ENCODE measurements at places on chromosomes 16 and 17.
A peak's percentile ranks its signal among the peaks of the same experiment; 100 is the strongest.

DNA sequence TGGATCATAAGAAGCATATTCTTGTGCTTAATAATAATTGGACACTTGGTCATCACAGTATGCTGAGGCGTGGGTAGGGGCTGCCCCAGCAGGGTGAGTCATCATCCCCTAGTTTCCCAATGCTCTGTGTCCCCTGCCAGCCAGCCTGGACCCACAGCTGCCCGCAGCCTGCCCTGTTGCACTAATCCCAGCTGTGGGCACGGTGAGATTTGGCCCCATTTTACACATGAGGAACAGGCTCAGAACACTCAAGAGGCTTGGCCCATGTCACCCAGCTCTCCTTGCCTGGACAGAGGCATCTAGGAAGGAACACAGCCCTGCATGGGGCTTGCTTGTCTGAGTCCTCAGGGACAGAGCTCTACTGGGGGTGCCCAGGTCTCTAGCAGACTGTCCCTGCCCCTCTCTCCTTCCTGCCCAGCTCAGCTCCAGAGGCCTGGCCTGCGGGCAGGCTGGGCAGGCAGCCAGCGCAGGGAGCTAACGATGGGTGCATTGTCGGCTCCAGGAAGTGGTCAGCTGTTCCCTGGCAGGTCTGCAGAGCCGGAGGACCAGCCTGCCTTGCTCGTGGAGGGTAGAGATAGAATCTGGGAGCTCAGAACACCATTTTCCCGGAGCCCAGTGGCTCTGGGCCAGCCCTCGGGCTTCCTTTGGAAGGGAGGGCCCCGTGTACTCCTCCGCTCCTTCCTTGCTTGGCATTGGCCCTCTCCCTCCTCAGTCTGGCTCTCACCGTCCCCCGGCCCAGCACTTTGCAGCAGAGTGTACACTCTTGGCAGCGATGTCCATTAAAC lies 189.4 kb downstream of the RAB11FIP4 start:
- DNase-seq = no peak

GRCh38 chr16:84761448-84762368 lies 58.1 kb upstream of the CRISPLD2 start:
- no peak for DNase-seq

DNA sequence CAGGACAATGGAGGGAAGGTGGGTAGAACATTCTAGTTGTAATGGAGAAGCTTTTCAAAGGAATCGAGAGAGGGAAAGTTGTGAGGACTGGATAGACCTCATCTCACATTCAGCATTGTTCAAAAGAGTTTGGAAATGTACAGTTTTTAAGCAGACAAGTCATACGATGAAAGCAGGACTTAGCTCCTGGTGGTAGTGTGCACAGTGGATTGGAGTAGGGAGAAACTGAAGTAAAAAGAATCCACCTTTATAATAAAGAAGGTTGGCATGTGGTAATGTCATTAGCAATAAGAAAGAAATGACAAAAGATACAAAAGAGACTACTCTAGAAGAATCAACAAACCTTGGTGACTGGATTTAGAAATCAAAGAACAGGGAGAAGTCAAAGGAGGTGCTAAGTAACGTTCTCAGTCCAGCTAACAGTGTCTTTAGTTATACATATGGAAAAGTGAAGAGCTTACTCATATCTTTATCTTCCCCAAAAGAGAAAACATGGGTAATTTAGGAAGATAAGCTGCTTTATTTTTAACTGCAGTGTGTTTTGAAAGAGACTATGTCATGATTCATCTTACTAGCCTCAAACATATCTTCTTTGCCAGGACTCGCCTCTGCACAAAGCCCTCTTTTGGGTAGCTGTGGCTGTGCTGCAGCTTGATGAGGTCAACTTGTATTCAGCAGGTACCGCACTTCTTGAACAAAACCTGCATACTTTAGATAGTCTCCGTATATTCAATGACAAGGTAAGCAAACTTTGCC lies 18.7 kb upstream of the EVI2A start:
- DNase-seq = no peak

DNA sequence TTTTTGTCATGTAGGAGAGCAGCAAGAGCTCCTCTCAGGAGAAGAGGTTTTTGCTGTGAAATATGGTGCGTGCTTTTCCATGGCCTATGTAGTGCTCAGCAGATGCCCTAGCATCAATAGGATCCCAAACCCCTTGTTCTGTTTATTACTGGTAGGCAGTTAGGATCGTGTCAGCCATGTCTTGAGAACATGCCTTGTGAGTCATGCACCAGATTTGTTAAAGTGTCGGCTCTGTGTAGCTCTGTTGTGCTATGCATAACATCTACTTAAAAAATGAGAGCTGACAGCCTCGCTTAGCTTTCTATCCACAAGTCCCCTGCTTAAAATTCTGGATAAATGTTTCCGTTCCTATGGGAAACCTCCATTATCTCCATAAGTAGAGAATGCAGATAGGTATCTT lies 4.4 kb upstream of the EIF4A3 start:
- DNase-seq = no peak

- DNase-seq = no peak
These were observed 302.1 kb downstream of the HAPSTR1 start for GRCh38 chr16:9393591-9393990.

GRCh38 chr16:60060731-60061130 lies 1326.6 kb upstream of the GOT2 start:
- no peak for DNase-seq

GRCh38 chr17:49252148-49252695 lies 21.6 kb upstream of the PHOSPHO1 start:
- no peak for DNase-seq

GRCh38 chr17:78476973-78477372 lies 98.5 kb downstream of the PGS1 start:
- DNase-seq = no peak

- no peak for DNase-seq
These were observed 60.1 kb downstream of the CYLD start for GRCh38 chr16:50802000-50802399.

DNA sequence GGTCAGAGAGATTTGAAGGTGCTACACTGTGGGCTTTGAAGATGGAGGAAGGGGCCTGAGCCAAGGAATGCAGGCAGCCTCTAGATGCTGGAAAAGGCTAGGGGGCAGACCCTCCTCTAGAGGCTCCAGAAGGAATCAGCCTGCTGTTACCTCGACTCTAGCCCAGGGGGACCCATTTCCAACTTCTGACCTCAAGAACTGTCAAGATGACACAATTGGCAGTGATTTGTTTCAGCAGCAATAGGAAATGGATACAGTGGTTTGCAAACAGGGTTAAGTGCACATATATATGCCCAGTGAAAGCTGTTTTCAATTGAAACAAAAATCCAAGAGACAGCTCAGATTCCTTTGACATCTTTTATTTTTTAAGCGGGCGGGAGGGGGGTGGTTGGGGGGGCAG lies 3.7 kb upstream of the ZDHHC1 start:
- no peak for DNase-seq

DNA sequence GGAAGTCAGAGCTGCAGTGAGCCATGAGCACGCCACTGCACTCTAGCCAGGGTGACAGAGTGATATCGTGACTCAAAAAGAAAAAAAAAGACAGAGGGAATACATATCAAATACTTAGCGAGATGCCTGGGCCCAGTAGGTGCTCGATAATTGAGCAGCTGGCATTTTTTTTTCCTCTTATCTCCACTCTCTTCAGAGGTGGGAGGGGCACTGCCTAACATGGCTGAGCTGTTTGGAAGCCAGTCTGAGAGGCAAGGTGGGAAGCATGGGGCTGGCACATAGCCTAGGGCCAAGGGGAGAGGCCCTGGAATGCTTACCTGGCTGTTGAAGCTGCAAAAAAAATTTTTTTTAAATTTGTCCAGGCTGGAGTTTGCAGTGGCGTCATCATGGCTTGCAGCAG lies 38.4 kb downstream of the HIC1 start:
- no peak for DNase-seq

- DNase-seq = no peak
These were observed 96.6 kb downstream of the NXN start for GRCh38 chr17:882827-883585.

- DNase-seq = peak; percentile 75
These were observed 556 bp upstream of the SPNS1 start for GRCh38 chr16:28974007-28974436.

- DNase-seq = no peak
These were observed 3.8 kb downstream of the YBX2 start for GRCh38 chr17:7290685-7291084.

- no peak for DNase-seq
These were observed 206.3 kb downstream of the MAF start for GRCh38 chr16:79394206-79394605.

DNA sequence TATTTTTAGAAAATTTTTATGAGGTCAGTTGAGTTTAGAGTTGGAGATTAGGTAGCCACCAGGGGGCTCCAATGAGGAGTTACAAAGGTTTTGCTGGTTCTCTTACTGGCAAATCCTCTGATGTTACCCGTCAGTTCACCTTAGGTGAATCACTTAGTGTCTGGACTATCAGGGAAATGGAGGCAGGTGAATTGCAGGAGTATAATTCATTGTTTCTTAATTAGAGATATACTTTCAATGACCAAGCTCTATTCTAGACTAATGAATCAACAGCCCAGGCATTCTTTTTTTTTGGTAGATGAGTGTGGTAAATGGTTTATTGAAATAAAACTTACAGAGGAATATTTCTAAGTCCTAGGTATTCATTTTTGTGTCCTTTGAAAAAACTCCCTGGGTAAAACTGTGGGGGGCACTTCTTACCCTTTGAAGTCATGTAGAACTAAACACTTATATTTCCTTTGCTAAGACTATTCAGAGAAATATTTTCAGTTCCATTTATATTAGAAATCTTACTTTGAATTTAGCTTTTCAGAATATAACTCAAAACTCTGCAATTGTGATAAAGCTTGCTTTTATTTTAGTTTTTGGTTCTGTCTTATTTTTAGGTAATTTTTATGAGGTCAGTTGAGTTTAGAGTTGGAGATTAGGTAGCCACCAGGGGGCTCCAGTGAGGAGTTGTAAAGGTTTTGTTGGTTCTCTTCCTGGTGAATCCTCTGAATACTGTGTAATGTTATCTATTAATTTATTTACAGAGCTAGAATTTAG lies 17.7 kb downstream of the PSMD11 start:
- peak; percentile 26 for DNase-seq

DNA sequence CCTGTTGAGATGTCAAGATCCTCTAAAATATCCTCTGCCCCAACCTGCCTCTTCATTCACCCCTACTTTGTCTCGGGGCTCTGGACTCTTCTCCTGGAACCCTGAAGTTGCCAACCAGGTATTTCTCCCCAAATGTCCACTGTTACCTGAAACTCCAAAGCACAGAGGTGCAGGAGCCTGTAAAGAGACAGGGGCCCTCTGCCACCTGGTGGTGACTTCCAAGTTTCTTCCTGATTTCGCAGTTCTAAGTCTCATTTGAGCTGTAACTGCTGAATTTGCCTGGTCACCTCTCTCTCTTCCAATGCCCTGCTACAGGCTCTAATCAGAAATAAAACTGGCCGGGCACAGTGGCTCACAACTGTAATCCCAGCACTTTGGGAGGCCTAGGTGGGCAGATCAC lies 77.1 kb upstream of the RCVRN start:
- peak; percentile 23 for DNase-seq

- DNase-seq = no peak
These were observed 86.7 kb downstream of the ZFHX3 start for GRCh38 chr16:72961115-72961832.

DNA sequence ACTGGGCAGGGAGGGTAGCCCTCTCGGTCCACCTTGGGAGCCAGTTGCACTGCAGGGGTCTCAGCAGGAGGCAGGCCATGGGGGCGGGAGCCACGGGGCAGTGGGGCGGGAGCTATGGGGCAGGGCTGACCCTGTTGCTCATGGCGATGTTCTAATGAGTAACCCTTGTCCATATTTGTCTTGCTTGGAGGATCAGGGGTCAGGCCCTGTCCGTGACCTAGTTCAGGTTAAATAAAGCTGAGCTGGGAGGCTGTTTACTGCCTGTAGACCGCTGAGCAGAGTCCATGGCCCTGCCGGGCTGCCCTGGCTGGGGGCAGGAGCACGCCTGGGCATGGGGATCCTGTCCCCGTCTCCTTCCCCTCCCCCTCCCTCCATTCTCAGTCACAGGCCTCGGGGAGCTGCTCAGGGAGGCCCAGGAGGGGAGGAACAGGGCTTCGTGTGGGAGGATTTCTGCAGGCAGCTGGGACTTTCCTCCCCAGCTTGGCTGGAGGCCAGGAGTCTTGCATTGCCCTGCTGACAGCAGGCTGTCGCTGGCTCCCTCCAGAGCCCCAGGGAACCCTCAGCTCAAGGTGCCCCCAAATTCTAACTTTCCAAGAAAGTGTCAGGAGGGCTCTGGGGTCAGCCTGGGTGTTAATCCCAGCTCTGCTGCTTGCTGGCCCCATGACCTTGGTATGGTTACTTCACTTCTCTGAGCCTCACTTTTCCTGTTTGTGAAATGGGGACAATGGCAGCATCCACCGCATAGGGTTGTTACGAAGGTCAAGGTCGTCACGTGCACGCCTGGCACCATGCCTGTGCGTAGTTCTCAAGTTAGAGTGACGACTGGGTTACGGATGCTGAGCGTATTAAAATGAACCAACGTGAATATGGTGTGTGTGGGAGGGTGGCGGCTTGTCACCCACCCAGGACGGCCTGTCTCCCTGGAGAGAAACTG lies 6.1 kb upstream of the SERPINF2 start:
- DNase-seq = no peak

DNA sequence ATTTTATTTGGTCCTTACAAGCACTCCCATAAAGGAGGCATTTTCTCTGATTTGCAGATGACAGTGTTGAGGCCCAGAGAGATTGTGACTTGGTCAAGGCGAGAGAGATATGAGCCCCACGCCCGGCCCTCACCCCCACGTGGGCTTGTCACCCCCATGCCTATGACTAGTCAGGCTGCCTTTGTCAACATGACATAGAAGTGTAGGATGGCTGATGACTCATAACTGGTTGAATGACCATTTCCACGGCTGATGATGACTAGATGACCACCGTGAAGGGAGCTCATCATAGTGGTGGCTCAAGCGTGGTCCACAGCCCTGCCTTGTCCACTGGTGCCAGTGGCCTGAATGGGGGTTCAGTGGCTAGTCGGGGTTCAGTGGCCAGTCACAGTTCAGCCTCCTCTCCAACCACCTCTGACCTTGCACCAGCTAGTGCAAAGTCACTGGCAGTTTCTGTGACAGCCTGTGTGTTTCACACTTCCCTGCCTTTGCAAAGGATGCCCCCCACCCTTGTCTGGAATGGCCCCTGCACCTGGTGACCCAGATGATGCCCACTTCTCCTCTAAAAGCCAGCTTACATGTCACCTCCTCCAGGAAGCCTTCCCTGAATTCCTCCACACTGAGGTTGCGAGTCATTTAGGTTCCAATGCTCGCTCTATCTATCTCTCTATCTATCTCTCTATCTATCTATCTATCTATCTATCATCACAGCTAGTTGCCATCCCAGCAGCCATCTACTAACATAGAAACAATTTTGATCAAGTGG lies 3.8 kb upstream of the WSCD1 start:
- DNase-seq = no peak

DNA sequence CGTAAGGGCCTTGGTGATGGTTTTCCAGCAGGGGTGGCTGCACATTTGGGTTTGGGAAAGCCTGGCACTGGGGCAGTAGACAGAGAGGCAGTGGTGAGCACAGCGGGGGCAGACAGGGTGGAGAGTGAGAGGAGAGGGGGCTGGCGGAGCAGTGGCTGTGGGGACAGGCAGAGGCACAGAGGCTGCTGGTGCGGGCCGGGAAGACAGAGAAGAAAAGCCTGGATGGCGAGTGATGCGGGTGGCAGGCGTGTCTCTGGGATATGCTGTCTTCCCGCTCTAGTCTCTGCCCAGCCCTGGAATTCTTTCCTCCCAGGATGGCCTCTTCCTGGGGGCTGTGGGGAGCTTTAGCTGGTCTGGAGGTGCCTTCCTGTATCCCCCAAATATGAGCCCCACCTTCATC lies 16.9 kb downstream of the ITGAD start:
- DNase-seq = no peak
